Testis (tissue), 5 donors: ENCODE measurements at places on chromosomes 1 and 21. TPM values are rescaled to one million over a fixed set of nuclear protein-coding genes. Genes with fewer than 3 reads are reported as not detected.

LMX1A gene
- 0.62 TPM for total RNA-seq

SYT14 gene
- total RNA-seq = 10.8 TPM

CD52 gene
- total RNA-seq = 3.0 TPM

PLEKHA6 gene
- 5.9 TPM for total RNA-seq

NHLH2 gene
- total RNA-seq = 1.7 TPM

TMEM240 gene
- total RNA-seq = 6.3 TPM

SPRR4 gene
- 0.81 TPM for total RNA-seq

C8A gene
- total RNA-seq = not detected

GLIS1 gene
- 3.8 TPM for total RNA-seq
